ENCODE measurements at places on chromosomes 12 and 14.

DNA sequence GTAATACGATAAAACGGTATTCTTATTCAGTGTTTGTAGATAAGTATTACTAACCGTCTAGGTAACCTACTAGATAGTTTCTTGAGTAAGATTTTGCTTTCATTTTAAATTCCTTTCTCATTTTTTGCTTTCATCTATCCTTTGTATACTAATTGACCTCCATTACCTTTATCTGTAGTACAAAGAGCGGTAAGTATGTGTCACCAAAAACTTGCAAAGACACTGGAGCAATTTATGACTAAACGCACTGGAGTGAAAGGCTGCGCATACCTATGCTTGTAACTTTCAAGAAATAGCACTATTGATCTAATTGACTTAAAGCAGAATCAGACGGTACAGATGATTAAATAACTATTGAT lies 1.7 kb downstream of the ARHGAP5 start:
- DNase-seq, result no peak

- DNase-seq, result no peak
These were observed 96.6 kb downstream of the PRKCH start for GRCh38 chr14:61417883-61418455.

DNA sequence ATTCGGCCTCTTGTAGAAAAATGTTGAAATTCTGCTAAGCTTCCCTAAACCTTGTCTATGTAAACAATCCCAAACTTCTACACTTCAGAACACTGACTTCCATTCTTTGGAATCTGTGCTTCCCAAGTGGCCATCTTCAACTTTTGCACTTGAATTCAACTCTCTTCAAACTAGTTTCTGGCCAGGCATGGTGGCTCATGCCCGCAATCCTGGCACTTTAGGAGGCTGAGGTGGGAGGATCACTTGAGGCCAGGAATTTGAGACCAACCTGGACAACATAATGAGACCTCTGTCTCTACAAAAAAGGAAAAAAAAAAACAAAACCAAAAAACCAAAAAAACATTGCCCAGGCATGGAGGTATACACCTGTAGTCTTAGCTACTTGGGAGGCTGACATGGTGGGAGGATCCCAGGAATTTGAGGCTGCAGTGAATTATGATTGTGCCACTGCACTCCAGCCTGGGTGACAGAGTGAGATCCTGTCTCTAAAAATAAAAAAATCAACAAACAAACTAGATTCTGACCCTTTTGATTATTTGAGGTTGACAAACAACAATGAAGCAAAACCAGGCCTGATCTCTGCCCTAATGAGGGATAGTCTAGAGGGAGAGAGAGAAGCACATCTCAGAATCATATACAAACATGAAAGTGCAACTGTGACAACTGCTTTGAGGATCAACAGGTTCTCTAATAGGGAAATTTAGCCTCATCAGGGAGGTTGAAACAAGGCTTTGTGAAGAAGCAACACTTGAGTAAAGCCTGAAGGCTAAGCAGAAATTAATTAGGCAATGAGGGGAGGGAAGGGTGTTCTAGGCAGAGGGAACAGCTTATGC lies 11.6 kb upstream of the C12orf75 start:
- no peak for DNase-seq

DNA sequence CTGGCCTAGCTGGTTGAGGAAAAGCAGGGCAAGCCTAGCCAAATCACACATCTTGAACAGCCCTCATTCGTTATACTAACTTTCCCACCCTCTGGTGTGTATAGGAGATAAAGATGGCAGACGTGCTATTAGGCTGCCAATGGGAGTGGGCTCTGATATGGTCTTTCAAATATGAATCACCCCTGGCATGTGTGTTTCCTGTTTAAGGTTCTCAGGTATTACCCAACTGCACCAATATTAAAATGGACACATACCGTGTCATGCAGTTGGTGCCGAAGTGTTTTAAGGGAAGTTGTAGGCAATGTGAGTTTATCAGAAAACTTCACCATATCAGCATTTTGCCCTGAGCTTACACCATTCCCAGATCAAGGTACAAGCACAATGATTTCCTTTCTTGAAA lies 33.4 kb downstream of the CHST11 start:
- no peak for DNase-seq

- no peak for DNase-seq
These were observed 156.4 kb downstream of the ETNK1 start for GRCh38 chr12:22781339-22781738.

DNA sequence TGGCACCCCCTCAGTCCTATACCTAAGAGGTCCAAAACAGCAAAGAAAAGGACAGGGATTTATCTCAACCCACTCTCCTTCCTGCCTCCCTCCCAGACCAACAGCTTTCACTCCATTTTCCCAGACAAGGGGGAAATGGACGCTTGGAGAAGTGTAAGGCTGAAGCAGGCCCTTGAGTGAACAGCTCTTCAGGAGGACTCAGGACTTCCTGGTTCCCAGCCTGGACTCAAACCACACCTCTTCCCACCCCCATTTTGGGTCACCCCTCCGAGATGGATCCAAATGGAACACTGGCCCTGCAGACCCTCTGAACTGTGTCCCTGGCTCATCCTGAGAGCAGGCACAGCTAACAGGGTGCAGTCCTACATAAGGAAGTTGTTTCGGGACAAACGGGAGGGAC lies 2.7 kb downstream of the KMT2D start:
- DNase-seq, result no peak

DNA sequence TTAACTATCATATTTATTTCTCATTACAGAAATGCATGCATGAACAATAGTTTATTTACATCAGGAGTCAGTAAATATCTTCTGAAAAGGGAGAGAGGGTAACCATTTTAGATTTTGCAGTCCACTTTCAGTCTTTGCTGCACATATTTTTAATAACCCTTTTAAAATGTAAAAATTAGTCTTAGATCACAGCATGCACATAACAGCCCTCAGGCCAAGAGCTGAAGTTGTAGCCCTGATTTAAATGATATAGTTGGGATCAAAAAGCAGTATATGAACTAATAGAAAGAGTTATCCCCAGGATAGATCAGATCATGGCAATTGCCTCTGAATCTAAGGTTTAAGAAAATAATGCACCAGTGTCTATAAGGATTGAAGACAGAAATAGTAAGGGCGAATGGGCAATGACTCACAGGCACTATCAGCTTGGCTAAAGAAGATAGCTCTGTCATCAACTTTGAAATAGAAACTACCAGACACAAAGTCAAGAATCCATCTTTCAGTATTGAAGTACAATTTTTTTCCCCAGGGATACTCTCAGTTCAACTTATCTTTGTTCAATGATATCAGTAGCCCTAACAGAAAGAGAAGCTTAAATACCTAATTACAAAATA lies 13.1 kb upstream of the CLEC7A start:
- no peak for DNase-seq

DNA sequence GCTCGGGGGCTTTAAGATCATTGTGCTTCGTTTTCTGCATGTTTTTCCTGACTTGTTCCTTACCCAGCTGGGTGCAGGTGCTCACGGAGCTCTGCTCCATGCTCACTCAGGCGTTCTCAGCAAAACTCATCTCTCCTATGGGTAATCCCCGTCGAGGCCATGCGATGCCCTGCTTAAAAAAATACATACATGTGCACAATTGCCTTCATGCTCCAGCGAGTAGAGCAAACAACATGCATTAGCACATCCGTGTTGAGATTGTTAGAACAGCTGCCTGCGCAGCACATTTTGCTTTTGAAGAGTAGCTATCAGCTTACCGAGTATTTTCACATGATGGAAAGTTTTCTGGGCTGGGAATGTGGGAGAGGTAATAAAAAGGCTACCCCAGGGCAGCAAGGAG lies 16.2 kb downstream of the AACS start:
- DNase-seq, result no peak

DNA sequence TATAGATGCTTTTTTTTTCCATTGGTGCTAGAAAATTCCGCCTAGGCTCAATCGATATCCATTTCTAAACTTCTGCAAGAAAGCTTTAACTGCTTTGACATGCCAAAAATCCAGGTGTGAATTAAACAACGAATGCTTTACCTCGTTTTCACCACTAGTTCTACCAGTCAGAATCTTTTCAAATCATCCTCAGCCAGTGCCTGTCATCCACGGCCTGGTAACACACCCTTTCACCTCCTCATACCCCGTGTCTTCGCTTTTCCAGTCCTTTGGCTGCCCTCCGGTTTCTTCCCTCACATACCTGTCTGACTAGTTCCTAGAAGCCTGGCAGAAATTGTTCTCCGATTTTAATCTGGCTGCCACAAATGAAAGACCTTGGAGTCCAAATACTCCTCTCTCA lies 1.4 kb upstream of the PHC1 start:
- no peak for DNase-seq

DNA sequence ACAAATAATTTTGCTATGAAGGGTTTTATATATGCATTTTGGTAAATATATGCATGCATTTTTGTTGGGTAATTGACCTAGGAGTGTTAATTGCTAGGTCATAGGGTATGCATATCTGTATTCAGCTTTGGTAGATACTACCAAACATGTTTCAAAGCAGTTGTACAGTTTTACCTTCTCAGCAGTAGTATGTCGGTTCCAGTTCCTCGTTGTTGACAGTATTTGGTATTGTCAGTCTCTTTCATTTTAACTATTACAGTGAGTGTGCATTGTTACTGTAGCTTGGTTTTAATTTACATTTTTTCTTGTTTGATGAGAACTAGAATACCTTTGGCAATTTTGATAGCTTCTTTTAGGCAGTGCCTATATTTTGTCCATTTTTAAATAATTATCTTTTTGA lies 98.9 kb downstream of the ARID2 start:
- DNase-seq, result no peak
